ENCODE measurements at places on chromosomes 5 and 9. TPM values are rescaled to one million over a fixed set of nuclear protein-coding genes. Genes with fewer than 3 reads are reported as not detected.

C9orf153 gene
- not detected for total RNA-seq

FAM221B gene
- total RNA-seq, result not detected

GCNT1 gene
- total RNA-seq, result 2.8 TPM

MIGA2 gene
- 22.7 TPM for total RNA-seq

- DNase-seq, result no peak
These were observed 3.2 kb upstream of the NRARP start for GRCh38 chr9:137305060-137305797.

DNA sequence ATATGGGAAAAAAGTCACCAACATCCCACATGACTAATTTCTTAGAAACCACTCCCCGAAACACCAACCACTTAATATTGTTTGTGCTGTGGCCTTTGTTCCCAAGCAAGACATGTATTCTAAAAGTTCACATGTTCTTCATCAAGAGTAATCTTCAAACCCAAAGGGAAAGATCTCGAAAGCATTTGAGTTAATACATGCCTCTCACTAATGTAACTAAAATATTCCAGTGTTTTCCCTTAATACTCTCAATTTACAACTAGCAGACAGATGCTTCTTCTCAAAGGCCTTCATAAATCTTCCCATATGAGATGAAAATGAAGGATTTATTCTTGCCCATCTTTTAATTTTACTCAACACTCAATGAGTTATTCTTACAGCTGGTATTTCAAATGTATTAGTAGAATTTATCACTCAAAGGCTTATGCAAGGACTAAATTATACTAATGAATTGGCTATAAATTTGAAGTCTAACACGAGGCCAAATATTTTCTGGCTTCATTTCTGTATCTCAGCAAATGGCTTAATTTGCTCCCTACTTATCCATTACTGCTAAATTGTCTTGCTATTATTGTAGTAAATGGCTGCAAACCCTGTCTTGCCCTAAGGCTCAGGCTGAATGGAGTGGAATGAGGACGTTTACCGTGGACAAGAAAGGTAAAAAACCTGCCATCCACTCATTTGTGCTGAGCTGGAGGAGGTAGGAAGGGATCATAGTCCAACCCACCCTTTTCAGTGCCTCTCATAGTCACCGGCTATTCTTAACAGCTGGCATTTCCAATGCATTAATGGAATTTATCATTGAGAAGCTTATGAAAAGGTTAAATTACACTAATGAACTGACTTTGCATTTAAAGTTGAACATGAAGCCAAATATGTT, 474.4 kb downstream of the RASEF start:
- no peak for DNase-seq

DNA sequence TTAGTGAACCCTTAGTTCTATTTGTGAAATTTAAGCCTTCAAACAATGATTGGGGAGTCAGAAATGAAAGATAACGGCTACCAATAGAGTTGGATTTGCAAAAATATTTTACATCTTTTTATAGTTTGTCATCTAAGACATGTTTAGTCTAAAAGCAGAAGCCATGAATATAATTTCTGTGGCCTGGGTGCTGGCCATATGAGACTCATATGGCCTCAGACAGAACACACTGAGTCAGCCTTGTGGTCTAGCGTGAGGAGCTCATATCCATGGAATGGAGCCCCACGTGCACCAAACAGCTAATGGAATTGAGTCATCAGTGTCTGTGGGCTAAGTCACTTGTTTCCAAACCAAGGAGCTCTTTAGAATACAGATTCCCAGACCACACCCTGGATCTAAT, 240.7 kb upstream of the NREP start:
- peak; percentile 94 for DNase-seq

- DNase-seq, result no peak
These were observed 120.5 kb upstream of the BOD1 start for GRCh38 chr5:173736923-173737412.

- no peak for DNase-seq
These were observed 13.5 kb downstream of the TLX3 start for GRCh38 chr5:171322527-171322926.

GRCh38 chr5:616484-617039, 4.4 kb downstream of the CEP72 start:
- no peak for DNase-seq

DNA sequence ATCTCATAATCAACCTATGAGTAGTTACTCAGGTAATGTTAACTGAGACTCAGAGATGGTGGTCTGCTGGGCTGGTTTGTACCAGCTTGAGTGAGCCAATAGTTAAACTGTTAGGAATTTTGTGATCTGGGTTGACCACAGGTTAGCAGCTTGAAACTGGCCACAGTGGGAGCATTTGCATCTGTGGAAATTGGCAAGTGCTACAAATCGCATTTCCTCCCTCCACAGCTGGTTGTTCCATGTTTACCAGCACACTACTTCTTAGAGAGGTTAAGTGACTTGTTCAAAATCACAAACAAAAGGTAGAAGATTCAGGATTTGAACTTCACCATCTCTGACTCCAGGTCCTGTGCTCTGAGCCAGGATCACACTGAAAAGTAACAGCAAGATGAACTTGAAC, 446.9 kb upstream of the CLINT1 start:
- no peak for DNase-seq

DNA sequence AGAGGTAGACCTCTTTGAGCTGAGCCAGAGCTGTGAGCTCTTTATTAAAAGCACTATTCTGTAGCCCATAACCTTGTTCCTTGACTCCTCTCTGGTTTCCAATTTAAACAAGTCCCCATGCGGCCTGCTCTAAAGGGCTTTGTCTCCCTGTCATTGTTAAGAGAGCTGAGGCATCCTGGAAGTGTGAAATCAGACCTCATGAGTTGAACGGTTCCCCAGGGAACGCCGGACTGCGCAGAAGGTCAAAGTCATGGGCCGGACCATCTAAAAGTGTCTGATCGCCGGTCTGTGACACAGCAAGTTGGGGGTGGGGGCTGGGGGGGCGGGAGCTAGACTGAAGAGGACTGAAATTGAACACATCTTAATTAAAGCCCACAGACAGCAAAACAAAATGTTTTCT, 265.8 kb downstream of the SLF1 start:
- DNase-seq, result no peak

GRCh38 chr9:113375057-113376023, 1.4 kb downstream of the HDHD3 start:
- no peak for DNase-seq

GRCh38 chr5:871596-872298, 20.9 kb downstream of the BRD9 start:
- no peak for DNase-seq

- DNase-seq, result no peak
These were observed 138.7 kb downstream of the GABBR2 start for GRCh38 chr9:98570055-98570454.

DNA sequence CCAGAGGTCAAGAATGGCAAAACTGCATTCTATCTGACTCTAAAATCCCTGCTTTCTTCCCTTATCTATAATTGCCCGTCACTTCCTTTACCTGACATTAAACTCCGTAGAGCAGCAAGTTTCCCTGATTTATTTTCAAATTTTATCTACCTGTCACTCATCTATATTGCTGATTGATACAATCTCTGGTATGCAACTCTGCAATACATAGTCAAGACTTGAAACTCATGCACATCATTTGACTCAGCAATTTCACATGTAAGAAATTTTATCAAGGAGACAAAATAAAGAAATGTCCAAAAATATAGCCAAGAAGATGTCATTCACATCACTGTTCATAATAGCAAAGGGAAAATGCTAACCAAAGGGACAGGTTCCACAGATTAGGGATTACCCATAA, 39.5 kb downstream of the FBXW11 start:
- no peak for DNase-seq

DNA sequence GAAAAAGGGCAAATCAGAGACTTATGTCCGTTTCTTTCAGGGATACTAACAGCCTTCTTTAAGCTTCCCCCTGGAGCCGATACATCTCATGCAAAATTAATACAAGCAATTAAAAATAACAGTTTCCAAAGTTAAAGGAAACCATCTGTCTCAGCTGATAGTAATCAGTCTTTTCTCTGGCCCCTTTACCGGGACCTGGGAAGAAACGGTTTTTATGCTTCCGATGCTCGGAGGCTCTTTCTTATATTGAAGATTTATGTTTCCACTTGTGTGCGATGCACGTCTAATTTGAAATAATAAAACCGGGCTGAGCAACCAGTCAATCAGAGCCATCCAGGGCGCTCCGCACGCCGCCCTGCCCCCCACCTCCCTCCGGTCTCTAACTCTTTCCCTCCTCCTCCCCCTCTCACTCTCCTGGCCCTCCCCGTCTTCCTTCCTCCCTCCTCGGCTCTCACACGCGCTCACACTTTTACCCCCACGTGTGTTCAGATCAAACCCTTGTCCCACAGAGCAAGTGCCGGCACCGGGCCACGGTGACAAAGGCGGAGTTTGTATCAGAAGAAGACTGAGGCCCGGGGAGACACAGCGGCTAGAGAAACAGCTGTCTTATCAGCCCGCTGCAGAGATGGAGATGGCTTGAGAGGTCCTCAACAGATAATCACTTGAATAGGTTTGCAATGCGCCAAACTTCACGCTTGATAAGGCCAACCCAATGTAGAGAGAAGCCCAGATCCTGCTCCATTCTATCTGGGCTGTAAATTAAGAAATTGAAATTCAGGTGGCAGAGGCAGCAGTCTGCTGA, 5.1 kb upstream of the ELAVL2 start:
- DNase-seq, result no peak

DNA sequence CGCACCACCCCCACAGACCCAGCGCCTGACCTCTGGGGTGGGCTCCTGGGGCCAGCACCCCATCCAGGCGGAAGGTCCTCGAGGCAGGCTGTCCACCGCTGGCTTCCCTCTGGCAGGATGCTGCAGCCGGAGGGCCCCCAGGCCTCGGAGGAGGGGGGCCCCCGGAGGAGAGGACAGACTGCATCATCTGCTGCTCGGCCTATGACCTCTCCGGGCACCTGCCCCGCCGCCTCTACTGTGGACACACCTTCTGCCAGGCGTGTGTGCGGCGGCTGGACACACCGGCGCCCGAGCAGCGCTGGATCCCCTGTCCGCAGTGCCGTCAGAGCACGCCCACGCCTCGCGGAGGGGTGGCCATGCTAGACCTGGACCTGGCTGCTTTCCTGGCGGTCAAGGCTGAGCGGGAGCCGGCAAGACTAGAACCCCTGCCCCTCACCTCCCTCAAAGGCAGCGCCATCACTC, 1.2 kb downstream of the RNF224 start:
- DNase-seq, result no peak

GRCh38 chr5:95715799-95716461, 15.2 kb upstream of the RHOBTB3 start:
- DNase-seq, result no peak

DNA sequence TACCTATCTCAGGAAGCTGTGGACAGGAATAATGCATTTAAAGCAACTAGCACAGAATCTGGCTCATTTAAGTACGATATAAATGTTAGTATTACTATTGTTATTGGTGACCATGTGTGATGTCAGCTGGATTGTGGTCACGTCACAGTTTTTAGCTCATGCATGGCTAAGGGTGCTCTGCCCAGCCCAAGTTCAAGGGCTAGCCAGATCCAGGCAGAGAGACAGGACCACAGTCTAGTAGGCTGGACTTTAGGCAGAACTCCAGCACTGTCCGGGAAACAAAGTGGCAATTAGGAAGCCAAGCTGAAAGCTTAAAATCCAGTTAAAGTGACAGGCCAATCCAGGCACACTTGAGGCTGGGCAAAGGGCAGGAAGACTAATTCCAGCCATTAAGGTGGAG, 273.6 kb downstream of the ADAMTSL1 start:
- DNase-seq, result no peak
